ENCODE measurements at places on chromosomes 12 and 14. TPM values are rescaled to one million over a fixed set of nuclear protein-coding genes. Genes with fewer than 3 reads are reported as not detected.

Gene RSRC2
- total RNA-seq = 127 TPM

Gene SOX5
- 394 TPM for total RNA-seq

Gene OS9
- 115 TPM for total RNA-seq

Gene CLEC2B
- total RNA-seq = 0.63 TPM

Gene CMA1
- total RNA-seq = not detected

Gene CDH24
- 22.5 TPM for total RNA-seq

Gene PTPRB
- 13.8 TPM for total RNA-seq

Gene LALBA
- total RNA-seq = not detected

Measured in parietal lobe (tissue), 2 donors.